Activated CD4-positive, alpha-beta T cell treated with anti-CD3 and anti-CD28 coated beads, Interleukin-2, amount 50 U/mL, for 16 hours (primary cell): ENCODE measurements at places on chromosomes 5 and 9.

DNA sequence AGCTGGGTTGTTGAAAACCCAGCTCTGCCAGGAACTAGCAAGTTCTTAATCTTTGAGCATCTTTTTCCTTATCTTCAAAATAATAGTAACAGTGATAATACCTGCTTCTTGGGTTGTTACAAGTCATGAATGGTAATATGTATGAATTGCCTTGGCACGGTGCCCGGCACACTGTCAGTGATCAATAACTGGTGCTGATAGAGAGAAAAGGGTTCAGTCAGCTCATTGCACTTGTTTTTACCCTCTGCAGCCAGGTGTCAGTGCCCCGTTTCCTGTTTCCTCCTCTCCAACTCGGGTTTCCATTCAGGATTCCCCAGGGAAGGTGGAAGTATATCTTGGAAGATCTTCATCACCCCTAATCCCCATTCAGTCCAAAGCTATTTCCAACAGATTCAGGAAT is 15.8 kb upstream of the NIPAL4 start:
- no peak for DNase-seq

GRCh38 chr5:83428126-83428525 is 43.4 kb upstream of the VCAN start:
- no peak for DNase-seq

GRCh38 chr9:5013374-5013773 is 28.3 kb downstream of the JAK2 start:
- no peak for DNase-seq

- no peak for DNase-seq
These were observed 137.3 kb downstream of the KIAA0825 start for GRCh38 chr5:94481059-94481458.

GRCh38 chr9:75880618-75881017 is 9.9 kb upstream of the PCSK5 start:
- no peak for DNase-seq
